Stimulated activated CD4-positive, alpha-beta T cell treated with anti-CD3 and anti-CD28 coated beads, Interleukin-4, amount 100 ng/mL, for 1 hour (primary cell): ENCODE measurements at places on chromosomes 2 and 18.

DNA sequence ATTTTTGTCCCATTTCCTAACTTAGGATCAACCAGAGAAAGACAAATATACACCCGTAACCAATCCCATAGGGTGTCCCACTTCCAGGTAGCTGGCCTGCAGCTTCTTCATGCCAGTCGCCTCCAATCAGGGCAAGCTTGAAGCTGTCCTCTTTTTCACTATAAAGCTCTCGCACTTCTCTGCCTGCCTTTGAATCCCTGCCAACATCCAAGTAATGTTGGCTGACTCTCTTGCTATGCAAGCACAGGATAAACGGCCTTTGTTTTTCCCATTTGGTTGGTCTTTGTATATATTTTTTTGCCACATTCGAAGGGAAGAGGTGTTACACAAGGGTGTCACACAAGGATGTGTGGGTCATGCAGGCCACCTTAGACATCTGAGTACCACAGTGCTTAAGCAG is 388.8 kb downstream of the CBLN2 start:
- no peak for DNase-seq

DNA sequence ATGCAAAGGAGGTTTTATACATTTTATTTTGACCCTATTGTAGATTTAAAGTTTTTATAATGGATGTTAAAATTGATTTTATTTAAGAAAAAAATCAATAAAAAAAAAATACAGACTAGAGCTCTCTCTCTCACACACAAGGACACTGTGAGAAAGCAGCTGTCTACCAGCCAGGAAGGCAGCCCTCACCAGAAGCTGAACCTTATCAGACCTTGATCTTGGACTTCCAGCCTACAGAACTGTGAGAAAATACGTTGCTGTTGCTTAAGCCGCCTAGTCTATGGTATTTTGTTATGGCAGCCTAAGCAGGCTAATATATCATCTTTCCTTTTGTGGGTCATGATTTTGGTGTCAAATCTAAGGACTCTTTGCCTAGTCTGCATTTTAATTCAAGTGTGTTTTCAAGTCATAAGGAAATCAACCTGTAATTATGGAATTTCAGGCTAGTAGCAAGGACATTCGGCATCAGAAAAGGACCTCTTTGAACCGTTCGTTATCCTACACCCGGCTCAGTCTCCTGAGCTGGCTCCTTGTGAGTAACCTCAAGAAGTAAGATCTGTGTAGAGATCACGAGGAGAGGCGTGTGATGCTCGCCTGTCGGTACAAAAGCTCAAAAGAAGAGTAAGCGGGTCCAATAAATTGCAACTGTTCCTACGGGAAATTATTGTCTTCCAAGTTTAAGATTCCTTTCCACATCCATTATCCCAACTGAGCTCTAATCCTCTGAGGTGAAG is 98.2 kb downstream of the PDCL3 start:
- no peak for DNase-seq

GRCh38 chr2:144924827-144925226 is 404.9 kb upstream of the ZEB2 start:
- no peak for DNase-seq

- no peak for DNase-seq
These were observed 340.5 kb upstream of the KYNU start for GRCh38 chr2:142536966-142537365.

- no peak for DNase-seq
These were observed 63.6 kb downstream of the ACKR3 start for GRCh38 chr2:236633219-236633570.

- DNase-seq = no peak
These were observed 61.5 kb downstream of the LRP2 start for GRCh38 chr2:169300636-169301530.

GRCh38 chr2:25473758-25474340 is 132.1 kb upstream of the DNMT3A start:
- no peak for DNase-seq

DNA sequence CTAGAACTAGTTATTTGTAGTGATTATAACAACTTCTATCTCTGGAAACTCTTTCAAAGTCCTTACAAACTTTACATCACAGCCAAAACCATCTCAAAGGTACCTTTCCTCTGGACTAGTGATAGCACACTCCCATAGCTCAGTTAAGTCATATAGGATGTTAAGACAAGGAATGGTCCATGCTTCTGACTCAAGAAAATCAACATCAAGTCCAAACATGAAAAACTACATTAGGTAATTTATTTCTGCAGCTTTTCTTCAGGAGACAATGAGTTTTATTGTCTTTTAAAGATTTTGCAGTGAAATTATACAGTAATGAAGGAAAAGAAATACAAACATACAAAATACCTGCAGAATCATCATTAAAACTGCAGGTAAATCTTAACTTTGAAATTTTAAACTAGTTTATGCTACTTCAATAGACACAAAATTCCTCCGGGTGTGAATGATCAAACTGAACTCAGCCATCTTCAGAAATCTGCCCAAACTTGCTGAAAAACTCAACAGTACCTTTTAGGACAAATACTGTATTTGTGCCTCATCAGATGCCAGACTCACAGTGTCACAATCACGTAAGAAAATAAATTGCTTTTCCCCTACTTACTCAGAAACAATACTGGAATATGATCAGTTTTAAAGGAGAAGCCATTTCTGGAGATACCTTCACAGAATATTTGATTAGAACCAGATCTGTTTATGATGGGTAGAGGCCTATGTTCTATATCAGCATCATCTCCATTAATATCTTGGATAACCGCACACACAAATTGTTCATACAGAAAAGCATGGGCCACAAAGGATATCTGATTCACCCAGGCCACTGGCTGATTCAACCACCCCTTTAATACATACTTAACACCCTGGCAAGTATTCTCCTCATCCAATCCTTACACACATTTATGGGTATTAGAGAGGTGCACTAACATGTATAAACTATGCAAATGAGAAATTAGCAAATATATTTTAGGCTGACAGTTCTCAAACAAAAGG is 2.6 kb downstream of the TMEM131 start:
- no peak for DNase-seq

DNA sequence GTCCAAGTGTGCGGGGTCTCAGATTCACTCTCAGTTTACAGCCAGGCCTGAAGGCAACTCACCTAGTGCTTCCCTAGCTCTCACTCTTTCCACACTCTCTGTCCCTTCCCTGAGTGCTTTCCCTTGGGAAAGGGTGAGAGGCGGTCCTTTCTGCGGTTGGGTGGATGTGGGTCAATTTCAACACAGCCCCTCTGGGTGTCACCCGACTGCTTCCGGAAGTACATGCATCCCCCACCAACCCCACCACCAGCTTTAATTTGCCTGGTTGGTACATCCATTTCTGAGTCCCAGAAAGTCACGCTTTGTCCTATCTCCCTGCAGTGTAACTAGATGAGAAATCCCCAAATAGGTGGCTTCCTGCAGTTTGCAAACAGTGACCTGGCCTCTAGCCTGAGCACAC is 307.3 kb upstream of the MEIS1 start:
- DNase-seq = no peak

- no peak for DNase-seq
These were observed 14.6 kb downstream of the ADI1 start for GRCh38 chr2:3504741-3505140.

DNA sequence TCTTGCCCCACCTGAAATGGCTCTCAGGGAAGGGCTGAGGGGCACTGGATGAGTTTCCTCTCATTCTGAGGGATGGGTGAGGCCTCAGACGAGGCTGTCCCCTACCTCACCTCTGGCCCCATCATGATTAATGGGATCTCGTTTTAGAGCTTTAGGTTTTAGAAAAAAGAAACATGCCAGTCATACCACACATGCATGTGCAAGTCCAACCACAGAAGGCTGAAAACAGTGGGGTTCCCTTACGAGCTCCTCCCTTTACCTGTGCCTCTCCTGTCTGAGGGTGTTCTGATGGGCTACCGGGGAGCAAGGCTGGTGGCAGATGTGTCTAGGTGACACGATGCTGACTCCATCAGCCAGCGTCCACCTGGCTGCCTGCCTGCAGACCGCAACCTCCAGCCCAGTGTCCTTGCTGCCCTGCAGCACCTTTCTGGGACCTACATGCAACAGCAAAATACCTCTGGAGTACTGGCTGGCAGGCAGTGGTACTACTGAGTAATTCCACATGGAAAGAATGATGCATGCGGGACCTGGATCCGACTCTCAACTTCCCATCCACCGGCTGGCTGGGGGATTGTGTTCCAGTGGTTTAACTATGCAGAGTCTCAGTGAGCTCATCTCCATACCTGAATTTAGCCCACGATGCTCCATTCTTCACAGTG is 9.1 kb upstream of the LYPD6B start:
- DNase-seq = no peak

DNA sequence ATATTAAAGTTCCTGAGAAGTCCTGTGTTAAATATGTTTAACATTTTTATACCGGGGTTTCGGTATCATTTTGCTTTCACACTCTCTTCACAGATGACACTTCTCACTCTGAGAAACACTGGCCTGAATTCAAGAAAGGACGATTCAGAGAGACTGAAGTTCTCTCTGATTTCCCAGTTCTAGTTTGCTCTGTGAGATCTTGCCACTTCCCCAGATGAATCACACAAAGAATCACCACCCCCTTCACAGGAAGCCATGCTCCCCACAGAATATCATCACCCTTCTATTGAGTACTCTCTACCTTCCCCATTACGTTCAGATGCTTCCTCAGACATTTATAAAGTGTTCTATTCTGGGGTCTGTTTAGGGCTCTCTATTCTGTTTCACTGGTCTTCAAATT is 16.1 kb upstream of the CD207 start:
- DNase-seq = no peak

DNA sequence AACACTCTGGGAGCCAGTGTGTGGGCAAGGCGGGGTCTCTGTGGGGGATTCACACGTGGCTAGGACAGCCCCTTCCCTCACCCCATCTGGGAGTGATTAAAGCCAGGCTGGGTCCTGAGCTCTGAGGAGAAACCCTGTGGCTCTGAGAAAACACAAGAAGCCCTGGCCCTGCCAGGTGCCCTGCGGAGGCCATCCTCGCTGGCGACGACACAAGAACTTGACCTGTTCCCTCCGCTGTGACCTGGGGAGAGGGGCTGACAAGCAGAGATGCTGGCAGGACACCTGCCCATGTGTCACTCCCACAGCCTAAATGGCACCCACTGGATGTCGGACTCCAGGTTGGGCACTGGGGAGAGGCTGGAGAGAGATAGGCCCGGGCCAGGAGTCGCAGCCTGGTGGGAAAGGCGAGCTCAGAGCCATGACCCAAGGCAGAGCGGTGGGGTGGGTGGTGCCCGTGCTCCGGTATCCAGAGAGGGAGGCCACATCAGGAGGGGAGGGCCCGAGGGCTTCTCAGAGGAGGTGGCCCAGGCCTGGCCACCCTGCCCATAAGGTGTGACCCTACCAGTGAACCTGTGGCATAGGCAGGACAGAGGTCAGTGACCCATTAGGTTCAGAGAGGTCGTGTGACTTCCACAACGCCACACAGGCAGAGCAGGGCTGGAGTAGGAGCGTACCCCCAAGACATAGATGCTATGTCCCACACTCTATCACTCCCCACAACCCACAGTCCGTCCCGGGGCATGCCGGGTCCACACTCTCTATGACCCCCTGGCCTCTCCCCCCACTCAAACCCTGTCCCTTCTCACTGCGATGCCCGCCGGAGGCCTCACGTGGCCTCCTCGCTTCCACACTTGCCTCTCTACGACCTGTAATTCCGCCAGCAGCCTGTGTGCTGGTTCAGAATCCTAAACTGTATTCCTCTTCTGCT is 59.4 kb upstream of the HPCAL1 start:
- DNase-seq = no peak

DNA sequence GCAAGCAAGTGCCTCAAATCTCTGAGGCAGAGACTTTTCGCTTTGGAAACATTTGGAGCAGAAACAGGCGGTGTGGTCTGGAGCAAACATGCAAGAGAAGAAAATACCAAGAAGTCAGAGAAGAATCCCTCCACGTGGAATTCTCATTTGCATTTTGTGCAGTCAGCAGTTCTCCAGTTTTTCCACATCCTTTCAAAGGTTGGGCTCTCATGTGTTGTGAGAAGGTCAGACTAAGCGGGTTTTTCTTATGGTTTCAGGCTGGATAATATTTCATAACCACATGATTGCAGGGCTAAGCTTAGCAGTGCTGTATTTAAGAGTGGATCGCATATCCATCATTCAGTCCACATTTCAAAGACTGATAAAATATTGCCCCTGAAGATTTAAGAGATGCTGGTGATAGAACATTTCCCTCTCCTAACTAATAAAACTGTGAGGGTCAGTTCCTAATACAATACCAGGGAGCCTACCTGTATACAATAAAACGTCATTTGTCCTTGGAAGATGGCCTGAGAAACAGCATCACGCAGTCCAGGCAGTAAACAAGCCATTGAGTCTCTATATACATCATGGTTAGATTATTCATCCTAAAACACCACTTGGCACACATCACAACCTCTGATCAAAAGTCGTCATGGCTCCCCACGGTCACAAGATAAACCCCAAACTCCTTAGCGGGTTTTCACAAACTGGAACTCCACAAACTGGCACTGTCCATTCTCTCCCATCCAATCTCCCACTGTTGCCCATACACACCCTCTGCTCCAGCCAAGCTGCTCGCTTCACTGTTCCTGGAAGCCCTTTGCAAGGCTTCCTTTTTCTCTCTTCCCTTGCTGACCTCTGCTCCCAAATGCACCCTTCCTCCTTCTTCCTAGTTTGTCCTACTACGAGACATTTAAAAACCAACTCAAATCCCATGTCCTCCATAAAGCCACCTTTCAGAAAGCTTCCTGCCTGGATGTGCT is 31.5 kb downstream of the ANKRD44 start:
- DNase-seq = no peak

DNA sequence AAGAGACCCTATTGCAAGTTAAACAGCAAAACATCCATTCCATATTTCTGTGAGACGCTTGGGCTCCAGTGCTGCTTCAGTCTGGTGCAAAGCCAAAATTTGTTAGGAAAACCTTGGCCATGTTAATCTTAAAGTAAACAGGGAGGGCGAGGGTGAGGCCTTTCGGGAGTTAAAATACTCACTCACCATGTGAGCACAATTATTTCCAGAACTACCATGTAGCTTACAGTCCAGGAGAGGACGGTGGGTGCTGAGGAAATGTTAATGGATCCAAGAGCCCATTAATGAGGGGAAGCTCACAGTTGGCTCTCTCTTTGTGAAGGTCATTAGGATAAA is 286.4 kb downstream of the SLC8A1 start:
- DNase-seq = no peak

DNA sequence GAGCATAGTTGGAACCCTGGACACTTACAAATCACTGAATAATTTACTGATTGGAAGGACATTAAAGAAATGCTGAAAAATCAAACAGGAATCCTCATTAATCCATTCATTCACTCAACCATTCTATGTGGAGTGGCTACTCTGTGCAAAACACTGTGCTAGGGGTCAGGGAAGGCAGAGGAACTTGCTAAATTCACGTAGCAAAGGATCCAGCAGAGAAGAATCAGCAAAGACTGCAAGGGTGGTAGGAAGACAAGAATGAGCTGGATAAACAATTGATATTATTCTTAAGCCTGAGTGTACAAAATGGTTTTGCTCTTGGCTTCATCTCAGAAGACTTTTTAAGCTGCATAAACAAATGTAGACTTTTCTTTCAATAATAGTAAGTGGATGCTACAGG is 164.3 kb upstream of the CAVIN2 start:
- no peak for DNase-seq

GRCh38 chr2:137872577-137872976 is 91.7 kb upstream of the HNMT start:
- DNase-seq = no peak

GRCh38 chr2:109174626-109175349 is 45.8 kb downstream of the SH3RF3 start:
- DNase-seq = no peak

- DNase-seq = no peak
These were observed 8.7 kb upstream of the BIN1 start for GRCh38 chr2:127115471-127116199.

- DNase-seq = no peak
These were observed 497.2 kb upstream of the ZEB2 start for GRCh38 chr2:145017149-145017548.

GRCh38 chr2:20972792-20973565 is 70.9 kb downstream of the APOB start:
- DNase-seq = no peak
